ENCODE measurements at places on chromosomes 5 and 9. TPM values are rescaled to one million over a fixed set of nuclear protein-coding genes. Genes with fewer than 3 reads are reported as not detected.

DNA sequence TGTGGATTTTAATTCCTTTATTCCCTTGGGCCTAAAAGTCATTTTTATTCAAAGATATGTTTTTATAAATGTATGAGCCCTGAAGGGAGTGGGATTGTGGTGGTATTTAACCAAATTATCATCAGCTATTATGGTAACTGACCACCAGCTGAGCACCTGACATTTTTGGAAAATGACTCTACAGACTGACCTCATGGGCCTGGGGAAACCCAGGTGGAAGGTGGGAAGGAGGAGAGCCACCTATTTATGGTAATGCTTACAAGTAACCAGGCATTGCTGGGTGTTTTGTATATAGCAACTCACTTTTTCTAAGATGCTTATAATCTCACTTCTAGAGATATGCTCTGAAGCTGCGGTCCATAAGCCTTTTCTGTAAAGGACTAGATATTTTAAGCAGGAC, 22.3 kb upstream of the NFIB start:
- H3K36me3 ChIP-seq = no peaks in the 10 kb centered on the region
- DNase-seq = no peak
- no peaks in the 10 kb centered on the region for H3K4me1 ChIP-seq
- no peak overlapping the region for H3K4me3 ChIP-seq
- H3K27ac ChIP-seq = no peak overlapping the region
- peaks cover 7% of the 10 kb centered on the region for H3K27me3 ChIP-seq

The PRR7 gene
- 0.61 TPM for polyA plus RNA-seq

- H3K36me3 ChIP-seq = no peaks in the 10 kb centered on the region
- H3K27me3 ChIP-seq = no peaks in the 10 kb centered on the region
Observed at GRCh38 chr5:150595466-150596031, 44.9 kb upstream of the SYNPO start.

DNA sequence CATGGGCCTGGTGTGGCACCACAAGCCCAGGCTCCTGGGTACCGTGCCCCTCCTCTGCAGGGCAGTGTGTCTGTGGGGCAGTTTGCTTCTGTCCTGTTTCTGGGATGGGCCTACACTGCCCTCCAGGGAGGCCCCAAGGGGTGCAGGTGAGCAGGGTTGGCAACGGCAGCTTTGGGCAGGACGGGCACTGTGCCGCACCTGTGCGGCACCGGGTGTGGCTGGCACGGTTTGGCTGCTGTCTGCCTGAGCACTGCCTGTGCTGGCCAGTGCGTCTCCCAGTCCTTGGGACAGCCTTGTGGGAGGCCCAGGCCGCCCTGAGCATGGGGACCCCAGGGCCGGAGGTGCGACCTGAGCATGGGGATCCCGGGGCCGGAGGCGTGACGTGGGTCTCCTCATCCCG, 37.2 kb downstream of the RXRA start:
- no peak overlapping the region for H3K4me3 ChIP-seq
- no peaks in the 10 kb centered on the region for H3K27me3 ChIP-seq
- no peak for DNase-seq
- H3K27ac ChIP-seq = peak overlapping the region; percentile 53
- H3K36me3 ChIP-seq = no peaks in the 10 kb centered on the region

DNA sequence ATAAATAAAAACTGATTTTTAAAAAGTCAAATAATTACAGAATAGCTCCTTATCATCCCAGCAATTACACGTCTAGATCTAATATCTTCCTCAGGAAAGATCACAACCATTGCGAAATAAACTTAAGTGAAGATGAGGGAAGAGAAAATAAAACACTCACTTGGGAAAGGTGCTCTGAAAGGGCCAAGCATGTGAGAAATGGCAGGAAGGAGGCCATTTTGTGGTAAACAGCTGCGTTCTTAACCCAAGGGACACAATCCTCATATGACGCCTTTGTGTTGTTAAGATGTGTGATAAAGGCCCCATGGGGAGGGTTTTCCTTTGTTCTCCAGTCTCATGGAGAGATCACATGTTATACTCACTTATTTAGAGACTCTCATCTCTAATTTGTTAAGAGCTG, 32.5 kb downstream of the JAKMIP2 start:
- no peaks in the 10 kb centered on the region for H3K36me3 ChIP-seq
- no peaks in the 10 kb centered on the region for H3K4me1 ChIP-seq
- no peak overlapping the region for H3K27ac ChIP-seq

GRCh38 chr5:97694091-97694490, 511.0 kb upstream of the RIOK2 start:
- H3K27me3 ChIP-seq = no peaks in the 10 kb centered on the region
- no peaks in the 10 kb centered on the region for H3K4me1 ChIP-seq
- no peak overlapping the region for H3K27ac ChIP-seq
- no peaks in the 10 kb centered on the region for H3K36me3 ChIP-seq
- no peak overlapping the region for H3K4me3 ChIP-seq

DNA sequence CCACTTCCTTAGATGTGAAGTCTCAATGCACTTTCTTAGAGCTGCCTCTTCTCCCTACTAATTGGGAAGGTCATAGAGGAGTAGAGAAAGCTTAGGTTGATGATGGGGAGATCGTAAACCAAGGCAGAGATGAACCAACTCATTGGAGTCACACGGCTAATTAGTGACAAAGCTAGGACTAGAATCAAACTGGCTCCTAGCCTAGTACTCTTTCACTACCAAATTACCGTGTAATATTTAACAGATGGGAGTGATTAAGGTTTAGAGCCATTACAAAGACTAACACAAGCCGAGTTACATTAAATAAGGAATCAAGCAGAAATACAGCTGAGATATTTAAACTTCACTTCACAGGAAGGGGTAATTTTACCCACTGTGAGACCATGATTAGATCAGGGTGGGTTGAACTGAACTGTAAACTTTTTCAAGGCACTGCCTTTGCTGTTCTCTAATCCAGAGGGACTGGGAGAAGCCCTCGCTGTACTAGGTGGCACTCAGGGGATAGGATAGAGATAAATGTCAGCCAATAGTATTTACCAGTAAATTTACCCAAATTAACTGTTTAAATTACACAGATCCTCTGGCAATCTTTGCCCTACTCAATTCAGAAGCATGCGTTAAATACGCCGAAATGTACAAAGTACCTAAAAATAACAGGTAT, 166.4 kb upstream of the PIK3R1 start:
- no peaks in the 10 kb centered on the region for H3K27me3 ChIP-seq
- H3K27ac ChIP-seq = no peak overlapping the region
- no peak overlapping the region for H3K4me3 ChIP-seq
- H3K36me3 ChIP-seq = no peaks in the 10 kb centered on the region
- no peak for DNase-seq
- H3K4me1 ChIP-seq = peaks cover 6% of the 10 kb centered on the region

GRCh38 chr5:143208781-143209510, 194.5 kb downstream of the NR3C1 start:
- H3K27ac ChIP-seq = peak overlapping the region; percentile 45
- H3K36me3 ChIP-seq = peaks cover 3% of the 10 kb centered on the region

The PRRX2 gene
- 8.4 TPM for polyA plus RNA-seq

GRCh38 chr5:110618941-110619340, 107.5 kb downstream of the TMEM232 start:
- no peaks in the 10 kb centered on the region for H3K4me1 ChIP-seq
- DNase-seq = no peak
- no peak overlapping the region for H3K27ac ChIP-seq
- H3K27me3 ChIP-seq = no peaks in the 10 kb centered on the region
- no peak overlapping the region for H3K4me3 ChIP-seq
- no peaks in the 10 kb centered on the region for H3K36me3 ChIP-seq

The UGT3A1 gene
- not detected for polyA plus RNA-seq

DNA sequence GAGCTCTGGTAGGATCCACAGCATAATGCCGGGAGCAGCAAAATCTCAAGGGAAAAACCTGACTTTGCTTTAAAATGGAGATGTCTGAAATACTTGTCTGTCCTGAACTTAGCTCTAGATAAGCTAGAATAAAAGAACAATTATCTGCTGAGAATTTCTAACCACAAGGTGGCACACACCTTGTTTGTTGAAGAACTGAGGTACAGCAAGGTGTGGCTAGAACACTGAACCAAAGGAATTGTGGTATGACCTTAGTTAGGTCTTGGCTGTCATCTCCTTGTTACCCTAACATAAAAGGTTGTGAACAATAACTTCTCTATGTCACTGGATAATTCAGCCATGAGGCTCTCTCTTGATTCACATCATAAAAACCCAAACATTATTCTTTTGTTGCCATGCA, 72.3 kb upstream of the ANXA1 start:
- no peak for DNase-seq
- no peaks in the 10 kb centered on the region for H3K27me3 ChIP-seq
- H3K36me3 ChIP-seq = no peaks in the 10 kb centered on the region
- no peak overlapping the region for H3K4me3 ChIP-seq

DNA sequence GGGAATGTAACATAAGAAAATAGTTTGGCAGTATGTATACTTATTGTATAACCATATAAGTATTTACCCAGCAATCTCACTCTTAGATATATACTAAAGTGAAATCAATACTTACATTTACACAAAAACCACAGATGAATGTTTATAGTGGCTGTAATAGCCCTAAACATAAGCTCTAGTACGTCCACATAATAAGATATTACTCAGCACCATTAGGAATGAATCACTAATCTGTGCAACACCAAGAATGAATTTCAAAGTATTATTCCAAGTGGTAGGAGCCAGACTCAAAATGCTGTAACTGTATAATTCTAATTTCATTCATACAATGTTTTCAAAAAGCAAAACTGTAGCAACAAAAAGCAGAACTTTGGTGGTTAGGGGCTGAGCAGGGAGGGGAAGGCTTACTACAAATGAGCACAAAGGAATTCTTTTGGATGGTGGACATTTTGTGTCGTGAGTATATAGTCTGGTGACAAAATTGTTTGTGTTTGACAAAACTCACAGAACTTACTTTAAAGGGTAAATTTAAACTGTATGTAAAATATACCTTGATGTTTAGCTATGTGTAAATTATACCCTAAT, 11.9 kb upstream of the C5orf46 start:
- no peak overlapping the region for H3K27ac ChIP-seq
- H3K27me3 ChIP-seq = no peaks in the 10 kb centered on the region
- no peaks in the 10 kb centered on the region for H3K4me1 ChIP-seq
- no peak for DNase-seq
- H3K36me3 ChIP-seq = no peaks in the 10 kb centered on the region
- no peak overlapping the region for H3K4me3 ChIP-seq

The THOC3 gene
- 60.9 TPM for polyA plus RNA-seq

DNA sequence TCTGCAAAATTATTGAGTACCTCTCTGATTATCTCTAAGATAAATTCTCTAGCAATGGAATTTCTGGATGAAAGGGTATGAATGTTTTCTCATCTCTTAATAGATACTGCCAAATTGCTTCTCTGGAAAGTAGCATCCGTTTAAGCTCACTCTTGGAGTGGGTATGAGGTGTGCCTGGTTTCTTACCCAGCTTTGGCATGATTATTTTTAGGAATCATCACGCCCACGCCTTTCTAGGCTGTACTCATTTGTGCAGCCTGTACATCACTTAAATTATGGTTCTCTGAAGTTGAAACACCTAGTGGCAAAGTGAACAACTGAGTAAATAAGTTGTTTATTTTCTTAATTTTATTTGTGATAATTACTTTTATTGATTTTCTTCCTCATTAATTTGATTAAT, 156.5 kb upstream of the IL12B start:
- H3K27me3 ChIP-seq = no peaks in the 10 kb centered on the region
- H3K27ac ChIP-seq = no peak overlapping the region
- no peaks in the 10 kb centered on the region for H3K4me1 ChIP-seq
- H3K36me3 ChIP-seq = no peaks in the 10 kb centered on the region
- DNase-seq = no peak

The PRDM9 gene
- polyA plus RNA-seq = not detected

The TAF11L5 gene
- polyA plus RNA-seq = not detected

The POLR3G gene
- polyA plus RNA-seq = 0.95 TPM

DNA sequence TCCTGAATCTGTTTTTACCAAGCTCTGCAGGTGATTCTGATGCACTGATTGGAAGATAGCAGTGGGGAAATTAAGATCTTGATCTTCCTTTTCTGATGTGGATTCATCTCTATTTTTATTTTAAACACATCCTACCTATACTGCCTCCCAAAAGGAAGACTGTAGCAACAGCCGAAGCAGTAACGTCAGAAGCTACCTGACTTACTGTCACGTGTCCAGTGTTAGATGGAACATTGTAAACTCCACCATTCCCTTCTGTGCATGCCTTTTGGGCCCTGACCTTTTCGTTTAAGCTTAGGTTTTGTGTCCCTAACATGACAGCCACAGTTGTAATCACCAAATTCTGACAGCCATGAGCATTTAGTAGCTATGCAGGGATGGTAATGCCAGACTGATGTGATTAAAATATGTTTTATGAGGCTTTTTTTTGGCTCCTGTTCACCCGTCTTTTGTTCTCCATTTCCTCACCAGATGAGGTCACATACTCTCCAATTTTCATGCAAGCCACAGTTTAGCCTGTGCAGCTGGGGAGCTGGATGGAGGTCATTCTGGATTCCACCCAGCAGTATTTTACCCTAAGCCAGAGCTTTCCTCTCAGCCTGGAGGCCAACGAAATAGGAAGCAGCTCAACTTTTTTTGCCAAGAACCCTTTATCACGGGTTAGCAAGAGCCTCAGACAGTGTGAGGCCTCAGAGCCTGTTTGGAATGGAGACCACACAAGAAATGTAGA, 15.6 kb upstream of the FOXD1 start:
- no peak for DNase-seq
- no peaks in the 10 kb centered on the region for H3K4me1 ChIP-seq
- no peaks in the 10 kb centered on the region for H3K27me3 ChIP-seq
- H3K36me3 ChIP-seq = no peaks in the 10 kb centered on the region

Measured in stomach (tissue), 19 donors.